ENCODE measurements at places on chromosomes 4 and X.

GRCh38 chr4:108171339-108172230, 2.9 kb upstream of the LEF1 start:
- peak; percentile 59 for DNase-seq

- DNase-seq, result no peak
These were observed 215.9 kb downstream of the RELL1 start for GRCh38 chr4:37470245-37470644.

GRCh38 chr4:80362578-80363181, 27.1 kb downstream of the CFAP299 start:
- peak; percentile 25 for DNase-seq

DNA sequence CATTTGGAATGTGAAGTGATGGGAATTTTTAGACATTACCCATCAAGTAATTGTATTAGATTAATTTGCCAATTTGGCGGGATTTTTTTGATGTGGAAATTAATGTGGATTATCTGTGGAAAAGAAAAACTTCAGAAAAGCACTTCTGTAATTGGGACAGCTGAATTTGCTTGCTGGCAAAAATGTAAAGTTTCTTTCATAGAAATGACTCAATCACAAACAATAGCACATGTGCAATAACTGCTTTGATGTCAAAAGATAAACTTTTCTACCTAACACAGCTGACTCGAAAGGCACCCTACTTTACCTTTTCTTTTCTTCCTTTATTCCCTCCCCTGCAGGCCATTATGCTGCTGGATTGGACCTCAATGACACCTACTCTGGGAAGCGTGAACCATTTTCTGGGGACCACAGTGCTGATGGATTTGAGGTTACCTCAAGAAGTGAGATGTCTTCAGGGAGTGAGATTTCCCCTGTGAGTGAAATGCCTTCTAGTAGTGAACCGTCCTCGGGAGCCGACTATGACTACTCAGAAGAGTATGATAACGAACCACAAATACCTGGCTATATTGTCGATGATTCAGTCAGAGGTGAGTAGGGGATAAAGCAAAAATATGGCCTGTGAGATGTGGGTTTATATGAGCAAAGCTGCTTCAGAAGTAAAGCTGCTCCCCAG, 1.4 kb downstream of the AREG start:
- DNase-seq, result no peak

DNA sequence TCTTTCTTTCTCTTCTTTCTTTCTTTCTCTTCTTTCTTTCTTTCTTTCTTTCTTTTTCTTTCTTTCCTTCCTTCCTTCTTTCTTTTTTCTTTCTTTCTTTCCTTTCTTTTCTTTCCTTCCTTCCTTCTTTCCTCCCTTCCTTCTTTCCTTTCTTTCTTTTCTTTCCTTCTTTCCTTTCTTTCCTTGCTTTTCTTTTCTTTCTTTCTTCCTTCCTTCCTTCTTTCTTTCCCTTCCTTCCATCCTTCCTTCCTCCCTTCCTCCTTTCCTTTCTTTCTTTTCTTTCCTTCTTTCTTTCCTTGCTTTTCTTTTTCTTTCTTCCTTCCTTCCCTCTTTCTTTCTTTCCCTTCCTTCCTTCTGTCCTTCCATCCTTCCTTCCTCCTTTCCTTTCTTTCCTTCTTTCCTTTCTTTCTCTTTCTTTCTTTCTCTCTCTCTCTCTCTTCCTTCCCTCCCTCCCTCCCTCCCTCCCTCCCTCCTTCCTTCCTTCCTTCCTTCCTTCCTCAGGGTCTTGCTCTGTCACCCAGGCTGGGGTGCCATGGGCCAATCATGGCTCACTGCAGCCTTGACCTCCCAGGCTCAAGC, 13.6 kb upstream of the SPARCL1 start:
- DNase-seq, result no peak

DNA sequence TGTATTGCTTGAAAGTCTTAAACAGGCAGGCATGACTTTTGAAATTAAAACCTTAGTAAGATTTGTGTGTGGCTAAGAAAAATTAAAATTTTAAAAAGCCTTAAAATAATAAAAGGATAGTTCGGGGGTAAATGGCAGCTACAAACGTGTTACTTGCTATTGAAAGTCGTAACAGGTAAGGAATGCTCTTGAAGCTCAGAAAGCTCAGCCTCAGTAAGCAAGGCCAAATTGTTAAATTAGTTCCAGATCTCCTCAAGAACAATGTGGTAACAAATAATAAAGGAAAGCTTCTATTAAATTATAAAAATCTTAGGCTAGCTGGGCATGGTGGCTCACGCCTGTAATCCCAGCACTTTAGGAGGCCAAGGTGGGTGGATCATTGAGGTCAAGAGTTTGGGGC, 25.5 kb downstream of the PRMT9 start:
- no peak for DNase-seq

DNA sequence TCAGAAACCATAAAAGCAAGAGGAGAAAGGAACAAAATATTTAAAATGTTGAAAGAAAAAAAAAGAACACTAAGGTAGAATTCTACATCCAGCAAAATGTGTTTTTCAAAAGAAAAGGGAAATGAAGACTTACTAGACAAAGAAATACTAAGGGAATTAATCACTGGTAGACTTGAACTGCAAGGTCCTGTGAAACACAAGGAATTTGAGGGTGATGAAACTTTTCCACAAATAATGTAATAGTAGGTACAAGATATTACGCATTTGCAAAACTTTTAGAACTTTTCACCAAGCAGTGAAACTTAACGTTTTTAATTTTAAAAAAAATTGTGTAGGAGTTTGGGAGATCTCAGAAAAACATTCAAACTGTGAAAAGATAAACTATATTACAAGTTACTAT, 180.3 kb upstream of the MAGEB16 start:
- DNase-seq, result no peak

GRCh38 chr4:159002950-159003349, 99.9 kb upstream of the RAPGEF2 start:
- DNase-seq, result no peak

GRCh38 chr4:7429601-7430078, 5.1 kb downstream of the PSAPL1 start:
- DNase-seq, result no peak

GRCh38 chrX:106903291-106903824, at the start of gene RIPPLY1:
TSS of gene RIPPLY1 (minus strand) at chrX:106903341. CDS start at chrX:106903287, 54 bp downstream.
- no peak for DNase-seq

DNA sequence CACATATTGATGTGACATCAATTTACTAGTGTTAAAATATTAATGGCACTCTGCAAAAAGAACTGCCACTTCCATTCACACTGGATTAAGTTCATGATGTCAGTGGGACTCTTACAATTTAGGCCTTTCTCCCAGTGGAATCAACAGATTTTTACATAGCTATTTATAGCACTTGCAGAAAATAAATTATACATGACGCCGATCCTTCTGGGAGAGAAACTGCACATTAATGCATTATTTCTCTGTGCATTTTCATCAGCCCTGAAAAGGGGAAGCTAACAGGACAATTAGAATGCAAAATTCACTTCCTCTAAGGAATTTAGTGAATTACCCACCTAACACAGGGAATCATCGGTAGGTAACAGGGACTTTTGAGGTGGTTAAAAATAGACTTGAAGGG, 15.7 kb downstream of the LGI2 start:
- no peak for DNase-seq

GRCh38 chrX:96771486-96771885, 86.8 kb downstream of the DIAPH2 start:
- no peak for DNase-seq

DNA sequence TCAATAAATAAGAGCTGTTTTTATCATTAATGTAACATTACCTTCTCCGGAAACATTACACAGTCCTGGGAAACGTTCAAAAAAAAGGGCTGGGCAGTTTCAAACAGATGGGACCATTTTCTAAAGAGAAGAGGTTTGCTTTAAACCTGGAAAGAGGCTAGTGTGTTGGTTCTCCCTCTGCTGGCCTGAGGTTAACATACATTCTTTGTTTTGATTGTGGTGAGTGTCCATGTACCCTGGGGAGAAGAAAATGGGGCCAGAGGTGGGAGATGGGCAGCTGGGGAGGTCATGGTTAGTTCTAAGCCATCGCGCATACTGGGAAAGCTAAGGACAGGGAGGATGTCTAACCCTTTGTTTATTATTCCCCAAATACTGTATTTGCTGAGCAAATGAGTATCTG, 194.7 kb downstream of the CPEB2 start:
- no peak for DNase-seq

DNA sequence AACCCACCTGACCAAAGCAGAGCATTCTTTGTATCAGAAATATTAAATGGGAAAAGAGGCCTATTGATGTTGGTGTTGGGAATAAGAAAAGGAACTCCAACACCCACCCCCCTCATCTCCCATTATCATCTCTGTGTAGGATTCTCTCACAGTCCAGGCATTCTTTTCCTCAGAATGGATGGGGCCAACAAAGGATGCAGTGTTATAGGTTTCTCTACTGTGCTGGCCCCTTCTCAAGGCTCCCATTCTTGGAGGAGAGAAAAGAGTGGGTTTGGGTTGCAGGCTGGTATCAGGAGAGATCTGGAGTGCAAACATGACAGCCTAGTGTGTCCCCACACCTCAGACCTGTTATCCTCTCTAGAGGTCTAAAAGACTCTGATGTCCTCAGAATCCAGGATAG, 59.6 kb downstream of the UGT8 start:
- DNase-seq, result no peak

DNA sequence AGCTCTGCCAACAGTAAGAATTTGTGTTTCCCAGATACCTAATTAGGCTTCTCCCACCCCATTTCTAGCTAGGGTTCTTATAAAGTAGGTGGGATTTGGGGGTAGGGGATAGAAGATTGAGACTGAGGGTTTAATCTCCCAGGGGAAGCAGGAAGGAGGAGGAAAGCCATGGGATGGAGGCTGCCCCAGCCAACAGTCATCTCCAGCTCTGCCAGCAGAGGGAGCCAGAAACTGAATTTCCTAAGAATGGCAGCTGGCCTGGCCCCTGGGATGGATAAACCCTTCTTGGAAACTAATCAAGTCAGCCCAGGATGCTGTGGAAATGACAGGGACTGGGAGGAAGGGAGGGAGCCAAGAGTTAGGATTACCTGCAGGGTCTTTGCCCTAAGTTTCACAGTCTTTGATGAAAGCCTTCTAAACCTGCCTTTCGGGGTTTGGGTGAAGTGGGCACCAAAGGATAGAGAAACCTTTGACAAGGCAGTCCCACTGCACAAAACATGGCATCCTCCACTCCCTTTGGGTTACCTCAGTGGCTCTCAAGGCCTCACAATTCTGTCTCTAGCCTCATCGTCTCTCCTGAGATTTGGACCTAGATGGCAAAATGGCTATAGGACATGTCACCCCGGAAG, 6.7 kb upstream of the ERCC6L start:
- DNase-seq, result peak; percentile 1

GRCh38 chrX:21948897-21949578, 8.5 kb downstream of the SMS start:
- no peak for DNase-seq

- peak; percentile 11 for DNase-seq
These were observed 394 bp downstream of the MED14 start for GRCh38 chrX:40734971-40735324.

GRCh38 chrX:2577844-2578466, 77.2 kb upstream of the DHRSX start:
- no peak for DNase-seq

DNA sequence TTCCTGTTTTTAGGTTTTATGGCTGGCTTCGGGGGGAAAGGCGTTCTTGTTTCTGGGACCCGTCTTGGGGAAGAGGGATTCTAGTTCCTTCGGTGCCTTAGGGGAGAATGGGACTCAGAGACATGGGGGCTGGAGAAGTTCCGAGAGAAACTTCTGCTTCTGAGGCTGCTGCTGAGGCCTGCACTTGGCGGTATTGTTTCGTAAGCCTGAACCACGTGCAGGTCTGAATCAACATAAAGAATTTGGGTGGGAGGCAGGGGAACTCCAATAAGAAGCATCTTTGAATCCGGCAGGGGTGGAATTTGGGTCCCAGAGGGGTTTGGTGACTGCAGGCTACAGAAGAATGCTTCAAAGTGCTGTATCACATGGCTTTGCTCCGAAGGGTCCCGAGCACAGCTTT, 15.1 kb downstream of the XG start:
- no peak for DNase-seq

GRCh38 chr4:234178-234577, 71.1 kb downstream of the ZNF732 start:
- DNase-seq, result no peak

- DNase-seq, result no peak
These were observed 93.2 kb downstream of the ARSF start for GRCh38 chrX:3134316-3134945.

DNA sequence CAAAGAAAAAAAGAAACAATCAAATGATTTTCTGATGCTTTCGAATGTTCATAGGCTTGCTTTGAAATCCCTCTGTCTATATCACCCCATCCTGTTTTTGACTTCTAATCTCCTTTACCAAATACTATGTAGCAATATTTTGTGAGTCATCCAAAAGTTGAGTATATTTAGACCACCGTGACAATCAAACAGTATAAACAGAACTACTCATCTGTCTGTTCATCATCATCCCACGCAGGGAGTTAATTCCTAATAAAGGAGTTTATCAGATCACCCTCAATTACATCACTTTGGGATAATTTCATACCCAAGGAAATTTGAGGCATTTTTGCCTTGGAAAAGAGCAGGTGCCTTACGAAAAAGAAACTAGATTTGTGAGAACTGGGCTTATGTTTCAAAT, 212.9 kb downstream of the CBR4 start:
- DNase-seq, result no peak

Data from effector CD8-positive, alpha-beta T cell (primary cell).